ENCODE measurements at places on chromosomes 7 and 10.

DNA sequence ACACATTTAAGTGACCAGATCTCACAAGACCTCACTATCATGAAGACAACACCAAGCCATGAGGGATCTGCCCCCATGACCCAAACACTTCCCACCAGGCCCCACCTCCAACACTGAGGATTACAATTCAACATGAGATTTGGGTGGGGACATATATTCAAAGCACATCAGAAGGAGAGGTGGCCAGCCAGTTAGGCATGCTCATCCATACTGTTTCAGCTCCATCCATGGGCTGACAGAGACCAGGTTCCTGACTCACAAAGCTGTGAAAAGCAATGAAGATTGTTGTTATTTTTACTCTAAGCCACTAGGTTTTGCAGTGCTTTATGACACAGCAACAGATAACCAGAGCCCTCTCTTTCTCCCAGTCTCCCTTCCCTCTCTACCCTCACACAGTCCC lies 36.0 kb downstream of the C10orf71 start:
- DNase-seq, result no peak

- DNase-seq, result no peak
Observed at GRCh38 chr10:123570898-123571515, 95.1 kb upstream of the GPR26 start.

GRCh38 chr7:45156516-45157272 lies 897 bp upstream of the RAMP3 start:
- no peak for DNase-seq

GRCh38 chr10:88131511-88132139 lies 268.2 kb downstream of the PTEN start:
- DNase-seq, result no peak

DNA sequence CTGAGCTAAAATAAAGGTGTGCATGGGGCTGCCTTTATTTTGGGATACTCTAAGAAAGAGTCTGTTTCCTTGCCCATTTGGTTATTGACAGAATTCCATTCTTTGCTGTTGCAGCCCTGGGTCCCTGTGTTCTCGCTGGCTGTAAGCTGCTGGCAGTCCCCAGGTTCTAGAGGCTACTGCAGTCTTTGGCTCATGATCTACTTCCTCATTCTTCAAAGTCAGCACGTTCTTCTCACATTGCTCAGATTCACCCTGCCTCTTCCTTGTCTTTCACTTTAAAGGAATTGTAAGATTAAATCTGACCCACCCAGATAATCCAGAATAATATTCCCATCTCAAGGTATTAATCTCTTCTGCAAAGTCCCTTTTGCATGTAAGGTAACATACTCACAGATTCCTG lies 620.3 kb downstream of the CCSER2 start:
- DNase-seq, result no peak

GRCh38 chr10:100742936-100743335 lies 2.4 kb upstream of the PAX2 start:
- DNase-seq, result no peak

DNA sequence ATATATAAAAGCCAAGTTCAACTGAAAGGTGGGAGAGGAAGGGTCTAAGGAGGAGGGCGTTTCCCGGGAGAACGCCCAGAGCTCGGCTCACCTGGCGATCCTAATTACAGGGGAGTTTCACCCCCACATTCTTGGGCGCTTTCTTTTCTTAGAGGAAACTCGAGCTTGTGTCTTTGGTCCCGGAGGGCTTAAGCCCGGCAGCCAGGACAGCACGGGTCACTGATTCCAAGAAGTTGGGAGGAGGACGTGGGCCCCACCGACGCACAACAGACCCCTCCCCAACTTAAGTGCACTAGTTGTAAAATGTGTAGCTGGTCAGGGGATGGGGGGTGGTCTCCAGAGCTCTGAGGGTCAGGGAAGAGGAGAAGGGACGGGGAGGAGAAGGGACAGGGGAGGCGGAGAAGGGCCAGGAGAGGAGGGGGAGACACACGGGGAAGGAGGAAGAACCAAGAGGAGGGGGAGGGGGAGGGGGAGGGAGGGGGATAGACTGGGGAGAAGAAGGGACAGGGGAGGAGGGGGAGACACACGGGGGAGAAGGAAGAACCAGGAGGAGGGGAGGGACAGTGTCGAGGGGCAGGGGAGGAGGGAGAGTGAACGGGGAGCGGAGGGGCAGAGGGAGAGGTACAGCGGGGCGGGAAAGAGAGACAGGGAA lies 874 bp downstream of the BAIAP2L1 start:
- no peak for DNase-seq

DNA sequence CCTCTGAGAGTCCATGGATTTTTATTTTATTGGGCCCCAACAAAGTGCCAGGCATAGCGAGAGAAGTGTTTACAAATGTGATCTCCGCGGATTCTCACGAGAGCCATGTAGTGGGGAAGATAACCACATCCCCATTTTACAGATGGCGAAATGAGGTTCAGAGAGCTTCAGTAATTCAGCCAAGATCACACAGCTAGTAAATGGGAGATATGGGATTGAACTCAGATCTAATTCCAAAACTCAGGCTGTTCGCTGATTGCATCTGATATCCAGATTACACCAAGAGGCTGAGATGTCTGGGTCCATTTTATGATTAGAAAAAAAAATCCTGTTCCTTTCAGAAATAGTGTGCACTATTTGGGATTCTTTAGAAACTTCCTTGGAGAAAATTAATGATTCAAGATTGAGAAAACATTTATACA lies 1.3 kb downstream of the FAS start:
- DNase-seq, result no peak

GRCh38 chr7:124201768-124202349 lies 169.0 kb upstream of the TMEM229A start:
- DNase-seq, result no peak

- no peak for DNase-seq
Observed at GRCh38 chr7:33727315-33727714, 178.0 kb upstream of the BMPER start.

DNA sequence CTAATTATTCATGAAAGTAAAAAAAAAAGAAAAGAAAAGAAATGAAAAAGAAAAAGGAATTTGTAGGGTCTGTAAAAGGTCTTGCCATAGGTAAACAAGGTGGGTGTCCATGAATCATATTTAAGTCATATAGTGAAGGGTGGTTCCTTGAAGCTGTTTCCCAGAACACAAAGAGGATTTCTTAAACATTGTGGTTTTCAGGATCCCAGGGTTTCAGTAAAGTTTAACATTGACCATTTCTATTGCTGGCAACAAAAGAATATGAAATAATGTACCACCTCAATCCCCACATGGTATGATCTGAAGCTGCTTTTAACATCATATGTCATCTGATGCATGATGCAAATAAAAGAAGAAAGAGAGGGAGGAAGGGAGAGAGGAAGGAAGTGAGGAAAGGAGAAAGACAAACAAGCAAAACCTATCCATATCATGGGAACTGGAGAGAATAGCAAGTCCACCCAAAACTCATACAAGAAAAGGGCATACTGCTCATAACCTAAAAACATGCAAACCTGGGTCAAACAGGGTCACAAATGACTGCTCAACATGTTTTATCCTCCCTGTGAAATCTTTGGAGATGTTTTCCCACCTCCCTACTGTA lies 663.5 kb downstream of the SORCS1 start:
- DNase-seq, result no peak

GRCh38 chr7:17986851-17987250 lies 40.8 kb downstream of the PRPS1L1 start:
- no peak for DNase-seq

DNA sequence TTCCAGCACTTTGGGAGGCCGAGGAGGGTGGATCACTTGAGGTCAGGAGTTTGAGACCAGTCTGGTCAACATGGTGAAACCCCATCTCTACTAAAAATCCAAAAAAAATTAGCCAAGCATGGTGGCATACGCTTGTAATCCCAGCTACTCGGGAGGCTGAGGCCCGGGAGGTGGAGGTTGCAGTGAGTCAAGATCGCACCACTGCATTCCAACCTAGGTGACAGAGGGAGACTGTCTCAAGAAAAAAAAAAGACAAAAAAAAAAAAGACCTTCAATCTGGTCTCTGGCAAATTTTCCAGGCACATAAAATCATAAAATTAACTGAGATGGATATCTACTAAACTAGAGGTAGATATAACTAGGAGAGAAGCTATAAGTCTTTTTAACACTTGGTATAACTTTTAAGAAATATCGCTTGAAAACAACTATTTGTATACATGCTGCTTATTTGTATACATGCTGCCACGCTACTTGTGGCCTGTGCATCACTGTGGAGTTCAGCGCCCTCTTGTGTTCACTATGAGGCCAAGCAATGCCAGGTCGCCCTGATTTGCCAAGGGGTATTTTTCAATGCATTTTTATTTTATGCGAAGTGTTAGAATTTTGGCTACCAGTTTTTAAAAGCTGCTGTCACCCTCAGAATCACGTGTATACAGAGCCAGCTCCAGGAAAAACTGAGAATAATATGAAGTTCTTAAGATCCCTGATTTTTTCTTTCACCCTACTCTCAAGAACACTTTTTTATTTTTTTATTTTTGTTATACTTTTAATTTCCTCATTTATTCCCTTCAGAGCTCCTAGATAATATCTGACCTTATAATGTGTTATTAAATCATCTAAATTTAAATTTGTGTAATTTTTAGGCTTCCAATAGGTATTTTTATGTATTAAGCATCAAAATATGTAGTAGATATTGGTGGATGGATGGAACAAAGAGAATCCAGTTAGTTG lies 26.7 kb downstream of the CYCS start:
- peak; percentile 48 for DNase-seq

DNA sequence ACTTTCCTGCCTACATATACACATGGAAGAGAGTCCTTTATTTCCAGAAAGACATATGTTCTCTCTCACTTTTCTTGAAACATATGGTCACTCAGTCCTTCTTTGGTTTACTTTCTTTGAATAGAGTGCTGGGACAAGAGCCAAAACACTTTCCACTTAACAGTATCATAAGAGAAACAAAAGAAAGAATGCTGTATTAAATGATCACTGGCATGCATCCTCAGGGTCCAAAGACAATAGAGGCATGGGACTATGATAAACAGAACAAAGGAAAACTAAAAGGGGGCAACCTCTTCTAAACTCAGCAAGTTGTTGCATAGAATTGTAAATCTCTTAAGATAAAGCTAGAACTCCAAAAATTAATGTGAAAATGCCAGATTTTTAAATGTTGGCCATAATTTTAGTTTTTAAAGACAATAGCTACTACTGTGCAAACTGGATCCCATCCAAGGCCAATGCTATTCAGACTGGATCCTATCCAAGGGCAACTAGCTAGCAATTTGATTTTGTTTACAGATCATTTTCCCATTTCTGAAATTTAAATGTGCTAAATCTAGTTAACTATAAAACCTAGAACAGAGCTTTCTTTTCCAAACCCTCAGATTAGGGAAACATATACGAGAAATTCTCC lies 687.5 kb downstream of the SORCS3 start:
- no peak for DNase-seq

DNA sequence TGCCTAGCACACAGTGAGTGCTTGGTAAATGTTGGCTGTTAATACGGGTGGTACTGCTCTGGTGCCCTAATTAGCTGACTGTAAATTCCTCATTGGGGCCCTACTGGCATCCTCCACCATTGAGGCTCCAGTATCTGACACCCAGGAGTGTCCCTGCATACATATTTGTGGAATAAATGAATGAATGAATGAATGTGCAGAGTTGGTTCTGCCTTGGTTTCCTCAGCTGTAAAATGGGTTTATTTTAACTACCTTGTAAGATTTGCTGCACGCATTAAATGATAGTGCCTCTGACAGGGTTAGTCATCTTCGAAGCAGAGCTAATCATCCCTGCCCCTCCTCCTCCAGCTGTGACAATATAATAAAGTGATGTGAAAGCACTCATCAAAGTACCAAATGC lies 45.8 kb downstream of the ALDH18A1 start:
- DNase-seq, result no peak

- no peak for DNase-seq
Observed at GRCh38 chr7:39721345-39721744, 98.0 kb downstream of the RALA start.

GRCh38 chr10:124500757-124501156 lies 39.1 kb downstream of the LHPP start:
- no peak for DNase-seq

- DNase-seq, result no peak
Observed at GRCh38 chr7:148588670-148589131, 1.9 kb upstream of the C7orf33 start.

DNA sequence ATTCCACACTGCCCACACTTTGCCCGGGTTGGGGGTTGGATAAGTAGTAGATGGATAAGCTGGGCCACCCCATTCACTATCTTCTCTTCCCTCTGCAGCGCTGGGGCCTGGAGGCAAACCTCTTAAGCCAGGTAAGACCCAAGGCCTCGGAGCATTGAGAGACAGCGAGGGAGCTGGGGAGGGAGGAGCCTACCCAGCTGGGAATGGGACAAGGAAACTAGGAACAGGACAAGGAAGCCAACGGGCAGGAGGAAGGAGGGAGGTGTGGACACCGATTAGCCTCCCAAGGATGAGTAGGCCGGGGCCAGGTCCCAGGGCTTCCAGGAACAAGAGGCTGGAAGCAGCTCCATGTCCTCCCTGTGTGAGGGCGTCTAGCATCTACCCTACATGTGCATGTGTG lies 9.6 kb downstream of the ELN start:
- DNase-seq, result no peak

GRCh38 chr10:128687927-128688549 lies 561.8 kb upstream of the MKI67 start:
- no peak for DNase-seq

- no peak for DNase-seq
Observed at GRCh38 chr10:19518632-19519031, 297.6 kb upstream of the PLXDC2 start.

- DNase-seq, result no peak
Observed at GRCh38 chr7:157440346-157441022, 103.7 kb downstream of the DNAJB6 start.

GRCh38 chr7:101218236-101219125 lies 516 bp downstream of the ZNHIT1 start:
- no peak for DNase-seq

DNA sequence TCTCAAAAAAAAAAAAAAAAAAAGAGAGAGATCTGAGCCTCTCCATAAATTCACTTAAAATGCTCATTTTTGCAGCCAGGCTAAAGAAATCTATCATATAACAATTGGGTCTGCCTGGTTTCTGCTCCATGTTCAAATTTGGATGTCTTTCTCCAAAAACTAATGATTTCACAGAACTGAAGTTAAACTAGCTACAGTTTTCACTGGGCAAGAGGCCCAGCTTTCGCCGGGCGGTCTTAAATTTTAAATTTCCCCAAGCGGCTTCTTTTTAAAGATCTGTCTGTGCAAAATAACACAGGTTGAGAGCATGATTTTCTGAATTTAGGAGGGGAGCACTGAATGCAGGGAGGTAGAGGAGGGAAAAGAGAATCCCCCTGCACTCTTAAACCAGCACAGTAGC lies 603.4 kb downstream of the KCNMA1 start:
- DNase-seq, result no peak

DNA sequence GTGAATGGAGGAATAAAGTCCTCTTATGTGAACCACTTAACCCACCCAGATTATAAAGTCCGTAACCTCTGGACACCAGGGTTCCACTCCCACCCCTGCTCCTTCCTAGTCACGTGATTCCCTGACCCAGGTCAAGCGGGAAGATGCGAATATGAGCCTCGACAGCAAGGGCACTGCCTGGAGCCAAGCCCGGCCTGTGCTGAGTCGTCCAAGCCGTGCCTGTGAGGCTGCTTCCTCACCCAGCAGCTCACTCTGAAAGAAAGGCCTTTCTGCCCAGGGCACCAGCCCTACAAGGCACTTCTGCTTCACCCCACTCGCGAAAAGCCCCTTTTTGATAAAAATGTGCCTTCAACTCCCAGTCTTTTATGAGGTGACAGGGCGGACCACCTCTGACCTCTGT lies 85.8 kb downstream of the CYTH3 start:
- DNase-seq, result no peak
